Urothelium cell line (cell line): ENCODE measurements at places on chromosomes 5 and 9.

GRCh38 chr9:90834828-90835595 is 33.4 kb downstream of the SYK start:
- DNase-seq = no peak

GRCh38 chr5:64164166-64164565 is 1.5 kb upstream of the RNF180 start:
- no peak for DNase-seq

GRCh38 chr5:114649878-114650277 is 288.0 kb downstream of the KCNN2 start:
- no peak for DNase-seq

GRCh38 chr5:115801984-115802383 is 14.5 kb downstream of the CDO1 start:
- no peak for DNase-seq

DNA sequence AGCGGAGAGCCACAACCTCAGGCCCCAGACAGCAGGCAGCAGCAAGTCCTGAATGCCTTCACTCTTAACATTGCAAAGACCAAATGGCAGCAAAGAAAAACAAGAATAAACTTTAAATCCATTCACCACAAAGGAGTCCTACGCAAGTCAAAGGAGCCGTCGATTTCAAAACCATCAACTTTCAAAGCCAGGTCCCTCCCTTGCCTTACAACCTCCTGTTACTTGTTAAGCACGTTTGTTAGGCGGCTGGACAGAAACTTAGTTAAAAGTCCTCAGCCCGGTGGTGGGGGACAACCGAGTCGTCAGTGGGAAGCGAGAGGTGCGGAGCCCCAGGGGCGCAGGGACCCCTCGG is 938 bp downstream of the LPAR1 start:
- DNase-seq = peak; percentile 15
